ENCODE measurements at places on chromosomes 6 and 20.

GRCh38 chr6:113843500-113844073 is 13.6 kb upstream of the MARCKS start:
- no peak for DNase-seq

GRCh38 chr6:87250019-87250418 is 72.4 kb upstream of the SMIM8 start:
- no peak for DNase-seq

DNA sequence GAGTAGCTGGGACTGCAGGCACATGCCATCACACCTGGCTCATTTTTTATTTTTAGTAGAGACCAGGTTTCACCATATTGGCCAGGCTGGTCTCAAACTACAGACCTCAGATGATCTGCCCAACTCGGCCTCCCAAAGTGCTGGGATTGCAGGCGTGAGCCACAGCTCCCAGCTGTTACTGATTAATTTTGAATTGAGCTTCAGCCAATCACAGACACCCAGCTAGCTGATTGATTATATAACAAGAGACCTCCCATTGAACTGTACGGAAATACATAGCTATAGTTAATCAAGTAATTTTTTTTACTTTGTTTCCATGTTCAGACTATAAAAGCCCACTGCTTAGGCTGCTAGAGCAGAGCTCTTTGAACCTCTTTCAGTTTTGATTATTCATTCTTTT is 31.6 kb downstream of the PKIB start:
- DNase-seq: no peak

DNA sequence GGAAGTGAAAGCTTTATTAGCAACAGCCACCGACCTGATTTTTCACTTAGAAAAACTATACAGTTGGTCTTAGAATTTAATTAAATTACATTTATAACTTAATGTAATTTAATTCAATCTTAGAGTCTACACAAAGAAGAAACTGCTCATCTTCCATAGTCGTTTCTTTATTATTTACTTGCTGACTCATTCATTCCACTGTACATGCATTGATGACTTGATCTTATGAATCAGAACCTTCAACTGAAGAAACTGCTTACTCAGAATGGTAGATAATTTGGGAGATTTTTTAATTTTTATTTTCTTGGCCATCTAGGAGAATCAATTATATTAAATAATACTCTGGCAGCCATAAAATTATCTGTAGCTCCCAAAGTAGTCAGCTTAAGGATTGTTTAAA is 1021.6 kb upstream of the FLRT3 start:
- DNase-seq: no peak

DNA sequence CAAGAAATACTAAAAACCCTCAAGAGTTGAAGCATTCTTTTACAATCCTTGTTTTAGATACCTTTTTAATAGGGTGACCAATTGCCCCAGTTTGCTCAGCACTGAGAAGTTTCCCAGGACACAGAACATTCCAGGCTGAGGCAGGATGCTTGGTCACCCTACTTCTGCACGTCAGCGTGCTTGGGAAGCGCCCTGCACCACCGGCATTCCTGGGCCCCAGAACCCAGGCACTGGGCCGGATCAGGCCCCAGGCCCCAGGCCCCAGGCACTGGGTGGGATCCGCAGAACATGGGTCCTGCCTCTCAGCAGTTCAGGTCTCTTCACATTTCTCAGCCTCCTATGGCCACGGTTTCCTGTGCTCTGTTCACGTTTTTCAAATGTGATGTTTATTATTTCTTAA is 213.8 kb upstream of the QKI start:
- DNase-seq: no peak

DNA sequence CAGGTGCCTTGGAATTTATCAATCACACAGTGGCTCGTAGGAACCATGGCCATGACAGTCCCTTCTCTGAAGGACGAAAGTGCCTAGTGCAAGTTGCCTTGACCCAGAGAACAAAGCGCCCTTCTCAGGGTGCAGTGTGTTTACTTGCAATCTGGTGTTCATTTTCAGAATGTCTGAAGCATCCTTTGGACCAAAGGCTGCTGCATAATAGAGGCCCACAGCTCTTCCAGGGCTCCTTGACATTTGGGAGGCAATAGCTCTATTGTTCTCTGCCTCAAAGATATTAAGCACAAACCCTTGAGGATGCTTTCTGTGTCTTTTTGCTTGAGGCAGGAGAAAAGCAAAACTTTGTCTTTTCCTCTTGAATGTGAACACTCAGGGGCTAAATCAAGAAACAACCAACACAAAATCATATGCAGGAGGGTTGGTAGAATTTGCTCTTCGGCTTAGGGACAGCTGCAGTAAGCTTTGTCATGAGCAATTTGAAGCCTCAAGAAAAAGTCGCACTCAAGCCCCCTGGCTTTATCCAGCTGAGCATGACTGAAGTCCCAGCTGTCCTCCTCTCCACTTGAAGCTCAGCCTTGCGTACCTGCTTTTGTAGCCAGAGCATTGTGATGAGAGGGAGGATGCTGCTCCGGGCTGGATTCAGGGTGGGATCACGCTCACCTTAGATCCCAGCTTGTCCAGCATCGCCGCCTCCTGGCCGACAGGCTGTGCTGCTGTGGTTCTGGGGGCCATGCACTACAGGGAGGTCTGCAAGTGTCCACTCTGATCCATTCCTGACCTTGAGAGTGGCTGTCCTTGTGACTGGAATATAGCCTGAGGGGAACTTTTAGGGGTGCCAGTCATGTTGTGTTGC is 495.4 kb downstream of the CDH26 start:
- no peak for DNase-seq

- no peak for DNase-seq
Measured at GRCh38 chr6:158322724-158323560, 10.7 kb downstream of the TULP4 start.

DNA sequence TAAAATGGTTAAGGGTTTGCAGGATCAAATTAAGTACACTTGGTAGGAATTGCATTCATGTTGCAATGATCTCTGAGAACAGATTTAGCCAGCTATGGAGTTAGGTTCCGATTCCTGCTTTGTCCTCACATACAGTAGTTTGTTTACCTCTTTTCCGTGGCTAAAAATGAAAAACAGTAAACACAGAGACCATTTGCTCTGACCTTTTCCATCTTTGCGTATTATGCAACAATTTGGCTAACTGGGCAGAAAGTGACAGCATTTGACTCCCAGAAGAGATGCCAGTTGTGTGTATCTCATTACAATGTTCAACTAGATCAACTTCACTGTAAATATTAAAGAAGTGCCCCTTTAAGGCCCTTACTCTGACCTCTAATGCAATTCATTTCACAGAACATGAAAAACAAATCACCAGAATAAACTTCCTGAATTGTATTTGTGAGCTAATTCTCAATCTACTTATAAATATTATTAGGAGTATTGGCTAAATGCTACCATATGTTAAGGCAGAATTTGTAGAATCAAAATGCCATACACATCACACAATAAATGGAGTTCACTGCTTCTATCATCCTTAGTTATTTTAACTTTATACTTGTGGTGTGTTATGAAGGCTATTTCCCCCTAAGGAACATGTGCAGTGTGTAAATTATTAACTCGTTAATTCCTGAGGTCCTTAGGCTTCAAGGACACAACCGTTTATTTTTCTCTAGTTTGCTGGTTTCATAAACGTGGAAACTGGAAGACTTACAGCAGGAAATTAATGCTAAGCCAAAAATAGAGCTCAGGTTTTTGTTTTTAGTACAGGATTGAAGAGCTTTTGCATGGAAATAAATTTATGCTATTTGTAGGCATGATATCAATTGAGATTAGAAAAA is 380.7 kb upstream of the CITED2 start:
- DNase-seq: no peak

- DNase-seq: no peak
Measured at GRCh38 chr6:74357321-74357720, 661.3 kb downstream of the CD109 start.

DNA sequence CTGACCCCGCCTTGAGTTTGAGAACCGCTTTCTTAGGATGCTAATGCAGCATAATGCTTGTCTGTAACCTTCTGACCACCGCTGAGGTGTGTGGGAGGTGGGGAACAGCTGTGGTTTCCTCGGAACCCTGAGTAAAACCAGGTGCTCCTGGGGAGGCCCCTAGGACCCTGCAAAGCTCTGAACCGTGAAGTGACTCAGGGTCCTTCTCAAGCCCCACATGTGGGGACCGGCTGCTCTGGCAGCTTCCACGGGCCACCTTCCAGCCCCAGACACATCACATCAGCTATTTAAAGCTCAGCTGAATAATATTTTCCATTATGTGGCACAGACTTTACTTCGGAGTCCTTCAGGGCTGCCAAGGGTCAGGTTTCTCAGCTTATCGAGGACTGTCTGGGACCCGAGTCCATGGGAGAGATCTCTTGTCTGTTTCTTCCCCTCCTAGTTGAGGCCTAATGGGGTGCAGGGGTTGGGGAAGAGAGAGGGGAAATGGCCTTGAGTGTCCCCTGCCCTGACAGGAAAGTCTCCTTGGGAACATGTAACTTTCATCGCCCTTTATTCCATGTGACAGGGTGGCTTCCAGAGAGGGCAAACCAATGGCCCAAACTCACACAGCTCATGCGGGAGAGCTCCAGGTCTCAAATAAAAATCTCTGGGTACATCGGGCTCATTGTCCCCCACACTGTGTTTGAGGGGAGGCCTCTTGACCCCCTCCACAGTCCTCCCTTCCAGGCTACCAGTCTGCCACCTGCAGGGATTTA is 186.1 kb upstream of the SLC24A3 start:
- no peak for DNase-seq

GRCh38 chr6:157159348-157159747 is 164.0 kb downstream of the TMEM242 start:
- no peak for DNase-seq

DNA sequence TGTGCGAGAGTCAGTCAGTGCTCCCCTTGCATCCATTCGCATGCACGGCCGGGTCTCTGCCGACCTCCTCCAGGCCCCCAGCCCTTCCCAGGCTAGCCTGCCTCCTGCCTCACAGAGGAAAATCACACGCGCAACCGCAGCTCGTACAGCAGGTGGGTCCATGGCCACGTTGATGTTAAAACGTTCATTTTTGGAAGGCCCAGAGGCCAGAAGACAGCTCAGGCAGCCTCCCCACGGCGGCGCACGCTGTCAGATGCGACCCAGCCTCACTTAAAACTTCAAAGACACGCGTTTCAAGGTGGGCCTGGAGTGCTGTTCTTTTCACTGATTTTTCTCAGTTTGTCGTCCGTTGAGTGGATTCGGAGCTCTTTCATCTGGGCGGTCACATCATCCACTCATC is 276.5 kb downstream of the SMOC2 start:
- no peak for DNase-seq

- DNase-seq: no peak
Measured at GRCh38 chr20:9072861-9073500, 4.1 kb downstream of the PLCB4 start.

DNA sequence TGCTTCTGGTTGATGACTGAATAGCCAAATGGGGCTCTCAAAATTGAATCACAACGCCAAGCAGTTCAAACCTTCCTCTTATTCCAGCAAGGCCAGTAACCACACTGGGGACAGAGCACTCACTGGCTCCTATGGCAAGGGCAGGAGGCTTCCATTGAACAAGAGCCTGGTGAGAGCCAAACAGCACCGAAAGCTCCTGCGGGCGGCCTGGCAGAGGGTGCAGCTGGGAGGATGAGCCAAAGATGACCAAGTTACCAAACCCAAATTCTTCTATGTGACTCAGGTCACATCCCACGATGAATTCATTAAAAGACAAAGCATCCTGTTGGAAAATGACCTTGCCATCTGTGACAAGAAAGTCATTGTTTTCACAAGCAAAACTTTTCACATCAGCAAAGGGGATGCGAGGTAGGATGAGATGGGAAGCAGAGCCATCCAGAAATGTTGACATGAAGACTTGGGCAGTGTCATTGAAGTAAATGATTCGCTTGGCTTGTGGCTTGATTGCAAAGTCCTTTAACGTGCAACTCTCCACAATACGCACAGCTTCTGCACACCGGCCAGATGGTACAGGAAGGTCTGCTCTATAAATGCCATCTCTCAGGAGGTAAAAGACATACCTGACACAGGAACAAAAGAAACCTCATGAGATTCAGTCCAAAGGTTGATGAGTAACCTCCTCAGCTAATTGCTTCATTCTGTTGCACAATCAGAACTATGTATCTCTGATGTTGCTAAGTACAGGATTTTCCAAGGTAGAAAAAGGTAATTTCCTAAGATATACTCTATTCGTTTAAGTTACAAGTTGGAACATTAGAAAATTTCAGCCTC is 36.3 kb downstream of the ROS1 start:
- DNase-seq: no peak

- DNase-seq: no peak
Measured at GRCh38 chr6:8181951-8182845, 79.8 kb upstream of the EEF1E1 start.

DNA sequence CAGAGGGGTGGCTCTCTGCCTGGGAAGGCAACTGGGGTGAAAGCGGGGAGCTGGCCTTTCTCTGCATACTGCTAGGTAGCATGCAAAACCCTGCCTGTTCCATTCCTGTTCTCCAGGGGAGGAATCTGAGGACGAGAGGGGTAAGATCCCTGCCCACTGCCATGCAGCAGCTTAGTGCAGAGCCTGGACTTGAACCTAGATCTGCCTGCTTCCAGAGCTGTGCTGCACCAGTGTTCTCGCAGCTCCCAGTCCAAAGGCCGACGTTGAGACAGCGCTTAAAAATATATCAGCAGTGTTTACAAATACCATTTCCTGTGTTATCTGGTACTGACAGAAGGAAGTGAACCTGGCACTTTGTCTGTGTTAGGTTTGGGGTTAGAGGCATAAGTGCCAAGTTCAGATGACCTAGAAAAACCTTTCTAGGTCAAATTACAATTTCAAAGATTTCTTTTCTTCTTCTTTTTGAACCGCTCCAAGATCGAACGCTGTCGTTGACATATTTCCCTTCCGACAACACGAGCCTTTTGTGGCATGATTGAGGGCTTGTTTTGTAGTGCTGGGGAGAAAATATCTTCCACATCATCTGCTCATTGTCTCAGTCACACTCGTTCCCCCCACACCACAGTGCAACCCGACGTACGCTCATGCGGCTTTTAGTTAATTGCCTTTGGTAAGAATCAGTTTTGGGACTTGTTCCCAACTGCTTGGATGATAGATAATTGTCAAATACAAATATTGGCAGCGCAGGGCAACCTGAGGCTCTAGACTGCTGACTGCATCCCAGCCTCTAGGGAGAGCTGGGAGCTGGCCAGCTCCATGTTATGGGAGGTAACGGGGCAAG is 44.6 kb downstream of the TOX2 start:
- no peak for DNase-seq

- no peak for DNase-seq
Measured at GRCh38 chr6:137970368-137970767, 103.3 kb downstream of the TNFAIP3 start.

DNA sequence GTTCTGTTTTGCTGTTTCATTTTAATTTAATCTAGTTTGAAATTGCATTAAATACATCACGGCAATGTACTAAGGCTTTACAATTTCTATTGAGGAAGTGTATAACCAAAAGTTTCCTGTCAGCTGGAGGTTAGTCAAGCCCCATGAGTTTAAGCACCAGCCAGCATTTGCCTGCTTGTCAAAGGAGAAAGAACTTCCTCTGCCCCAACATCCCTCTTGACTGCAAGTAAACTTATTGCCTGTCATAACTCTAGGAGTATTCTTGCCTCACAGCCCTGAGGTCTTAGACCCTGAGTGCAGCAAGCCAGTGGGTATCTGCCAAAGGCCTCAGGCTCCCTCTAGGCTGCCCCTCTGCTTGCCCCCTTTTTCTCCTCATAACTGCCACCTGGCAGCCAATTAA is 106.7 kb upstream of the INSM1 start:
- DNase-seq: no peak
